ENCODE measurements at places on chromosomes 2 and 18. TPM values are rescaled to one million over a fixed set of nuclear protein-coding genes. Genes with fewer than 3 reads are reported as not detected.

DNA sequence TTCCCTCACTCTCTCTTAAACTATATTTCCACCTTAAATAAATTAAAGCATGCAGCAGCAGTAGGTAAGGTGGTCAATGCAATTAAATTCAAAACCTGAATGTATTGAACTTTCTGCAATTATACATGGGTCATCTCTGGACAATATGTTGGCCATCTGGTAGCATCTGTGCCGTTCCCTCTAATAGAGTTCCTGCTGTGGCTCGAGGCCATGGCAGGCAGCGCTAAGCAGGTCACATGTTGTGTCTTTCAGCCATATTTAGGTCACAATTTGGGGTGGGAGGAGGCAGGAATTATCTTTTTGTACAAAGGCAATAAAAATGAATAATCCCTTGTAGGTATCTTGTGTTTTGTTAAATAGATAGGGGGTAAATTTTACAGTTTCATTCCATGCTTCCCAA lies 676.2 kb downstream of the ZEB2 start:
- DNase-seq = no peak

- no peak for DNase-seq
These were observed 4.8 kb upstream of the SCYGR5 start for GRCh38 chr2:227661827-227662226.

The FBXO48 gene
- polyA plus RNA-seq = 1.7 TPM

The SGPP2 gene
- polyA plus RNA-seq = 5.9 TPM

The CERKL gene
- polyA plus RNA-seq = 0.62 TPM

- no peak for DNase-seq
These were observed 29.3 kb upstream of the INSIG2 start for GRCh38 chr2:118058951-118059350.

- DNase-seq = no peak
These were observed 15.6 kb downstream of the TRABD2A start for GRCh38 chr2:84865181-84865783.
